ENCODE measurements at places on chromosomes 4 and X.

DNA sequence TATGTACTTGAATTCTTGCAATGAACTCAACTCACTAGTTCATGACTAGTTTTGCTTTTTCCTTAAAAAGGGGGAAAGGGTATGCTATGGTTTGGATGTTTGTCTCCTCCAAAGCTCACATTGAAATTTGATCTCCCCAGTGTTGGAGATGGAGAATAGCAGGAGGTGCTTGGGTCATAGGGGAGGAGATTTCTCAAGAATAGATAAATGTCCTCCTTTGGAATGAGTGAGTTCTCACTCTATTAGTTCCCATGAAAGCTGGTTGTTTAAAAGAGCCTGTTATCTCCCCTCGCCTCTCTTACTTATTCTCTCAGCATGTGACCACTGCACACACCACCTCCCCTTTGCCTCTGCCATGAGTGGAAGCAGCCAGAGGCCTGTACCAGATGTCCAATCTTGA, 109.4 kb upstream of the INTU start:
- DNase-seq: no peak

DNA sequence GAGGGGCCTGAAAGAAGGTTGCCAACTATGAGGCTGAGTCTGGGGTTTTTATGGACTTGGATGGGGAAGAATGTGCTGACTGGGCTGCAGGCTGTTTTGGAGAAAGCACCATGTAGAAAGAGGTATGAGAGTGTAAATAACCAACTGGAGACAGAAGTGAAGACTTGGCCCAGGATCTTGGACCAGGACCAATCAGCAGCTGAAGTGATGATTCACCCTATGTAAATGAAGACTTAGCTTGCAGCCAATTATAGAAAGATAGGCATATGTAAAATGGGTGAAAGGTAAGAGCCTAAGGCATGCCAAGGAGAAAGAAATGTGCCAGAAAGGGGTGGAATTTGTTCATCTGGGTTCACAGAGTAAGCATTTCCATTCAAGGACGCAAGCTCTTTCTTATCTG, 856.7 kb upstream of the PRKX start:
- no peak for DNase-seq

DNA sequence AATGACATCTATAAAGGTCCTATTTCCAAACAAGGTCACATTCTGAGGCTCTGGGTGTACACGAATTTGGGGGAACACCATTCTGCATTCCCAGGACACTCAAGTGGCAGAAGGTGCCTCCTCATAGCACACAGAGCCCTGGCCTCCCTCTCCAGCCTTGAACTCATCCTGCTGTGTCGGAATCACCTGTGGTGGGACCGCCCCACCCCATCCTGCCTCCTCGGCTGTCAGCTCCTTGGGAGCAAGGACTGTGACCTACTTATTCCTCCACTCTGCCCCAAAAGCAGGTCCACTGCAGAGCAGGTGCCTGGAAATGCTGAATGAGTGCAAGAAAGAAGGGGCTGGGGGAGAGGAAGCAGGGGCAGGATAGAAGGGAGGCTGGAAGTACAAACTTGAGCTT, 33.5 kb downstream of the HTRA3 start:
- no peak for DNase-seq

DNA sequence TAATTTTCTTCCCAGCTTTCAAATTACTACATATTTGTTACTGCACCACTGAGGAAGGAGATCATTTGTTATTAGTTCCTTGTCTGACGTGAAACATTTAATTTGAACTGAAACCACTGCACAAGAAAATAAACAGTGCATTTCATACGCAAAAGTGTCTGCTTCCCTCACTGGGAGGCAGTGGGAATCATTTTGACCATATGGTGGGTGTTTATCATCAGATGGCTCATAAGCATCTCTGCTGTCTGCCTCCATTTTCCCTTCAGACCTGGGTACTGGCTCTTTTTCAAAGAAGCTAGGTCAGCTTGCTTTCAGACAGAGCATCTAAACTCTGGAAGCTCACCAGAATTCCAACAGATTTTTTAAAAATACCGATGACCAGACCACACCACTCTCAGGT, 135.2 kb downstream of the PCDH19 start:
- DNase-seq: no peak

DNA sequence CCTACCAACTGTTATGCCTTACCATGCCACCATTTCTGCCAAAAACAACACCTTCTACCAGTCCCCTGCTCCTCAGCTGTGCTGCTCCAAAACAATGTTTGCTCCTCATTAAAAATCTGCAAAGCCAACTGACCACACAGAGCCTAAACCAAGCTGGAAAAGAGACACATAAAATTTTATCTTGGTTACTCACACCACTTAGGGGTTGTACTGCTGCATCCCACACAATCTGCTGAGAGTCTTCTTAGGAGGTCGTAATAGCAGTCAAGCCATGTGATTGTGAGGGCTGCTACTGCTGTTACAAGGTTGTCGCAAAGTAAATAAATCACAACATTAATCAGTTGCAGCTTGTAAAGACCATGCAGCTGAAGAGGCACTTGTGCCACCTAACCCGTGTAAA, 607.4 kb upstream of the FAM241A start:
- no peak for DNase-seq

GRCh38 chrX:44898411-44899221, 25.6 kb downstream of the KDM6A start:
- DNase-seq: no peak

DNA sequence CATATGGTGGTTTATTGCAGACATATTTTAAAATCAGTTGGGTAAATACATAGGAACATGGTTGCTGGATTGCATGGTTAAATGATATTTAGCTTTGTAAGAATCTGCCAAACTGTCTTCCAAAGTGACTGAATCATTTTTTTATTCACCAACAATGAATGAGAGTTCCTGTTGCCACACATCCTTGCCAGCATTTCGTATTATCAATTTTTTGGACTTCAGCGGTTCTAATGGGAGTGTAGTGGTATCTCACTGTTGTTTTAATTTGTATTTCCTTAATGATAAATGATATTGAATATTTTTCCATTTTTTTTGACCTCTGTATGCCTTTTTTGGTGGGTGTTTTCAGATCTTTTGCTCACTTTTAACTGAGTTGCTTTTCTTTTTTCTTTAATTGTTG, 1.4 kb upstream of the MTHFD2L start:
- DNase-seq: no peak

GRCh38 chrX:34893741-34894140, 48.9 kb upstream of the FAM47B start:
- no peak for DNase-seq

- DNase-seq: no peak
Observed at GRCh38 chrX:42678133-42678532, 99.8 kb downstream of the PPP1R2C start.

GRCh38 chrX:148380650-148381561, 119.5 kb upstream of the AFF2 start:
- DNase-seq: no peak

- no peak for DNase-seq
Observed at GRCh38 chr4:106548446-106549044, 180.0 kb upstream of the GIMD1 start.

GRCh38 chr4:42436928-42437565, 39.8 kb downstream of the SHISA3 start:
- no peak for DNase-seq

GRCh38 chr4:79980448-79980847, 92.6 kb downstream of the ANTXR2 start:
- no peak for DNase-seq

GRCh38 chr4:155795991-155796390, 37.2 kb downstream of the GUCY1B1 start:
- DNase-seq: no peak

DNA sequence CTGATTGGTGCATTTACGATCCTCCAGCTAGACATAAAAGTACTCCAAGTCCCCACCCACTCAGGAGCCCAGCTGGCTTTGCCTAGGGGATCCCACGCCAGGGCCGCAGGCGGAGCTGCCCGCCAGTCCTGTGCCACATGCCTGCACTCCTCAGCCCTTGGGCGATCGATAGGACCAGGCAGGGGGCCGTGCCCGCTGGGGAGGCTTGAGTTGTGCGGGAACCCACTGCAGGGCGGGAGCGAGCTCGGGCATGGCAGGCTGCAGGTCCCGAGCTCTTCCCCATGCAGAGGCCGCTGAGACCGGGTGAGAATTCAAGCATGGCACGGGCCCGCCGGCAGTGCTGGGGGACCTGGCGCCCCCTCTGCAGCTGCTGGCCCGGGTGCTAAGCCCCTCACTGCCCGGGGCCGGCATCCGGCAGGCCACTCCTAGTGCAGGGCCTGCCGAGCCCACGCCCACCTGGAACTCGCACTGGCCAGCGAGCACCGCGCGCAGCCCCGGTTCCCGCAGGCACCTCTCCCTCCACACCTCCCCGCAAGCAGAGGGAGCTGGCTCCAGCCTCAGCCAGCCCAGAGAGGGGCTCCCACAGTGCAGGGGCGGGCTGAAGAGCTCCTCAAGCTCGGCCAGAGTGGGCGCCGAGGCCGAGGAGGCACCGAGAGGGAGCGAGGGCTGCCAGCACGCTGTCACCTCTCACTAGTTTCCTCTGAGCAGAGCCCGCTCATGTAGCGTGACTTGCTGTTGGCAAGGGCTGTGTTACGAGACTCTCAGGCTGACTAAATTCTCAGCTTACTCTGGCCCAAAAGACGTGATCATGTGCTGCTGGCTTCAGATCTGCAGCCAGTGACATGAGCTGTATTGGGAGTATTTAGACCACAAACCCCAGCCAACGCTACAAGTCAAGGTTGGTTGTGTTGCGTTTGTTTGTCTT, 87.5 kb downstream of the TRAPPC11 start:
- no peak for DNase-seq

- DNase-seq: no peak
Observed at GRCh38 chr4:31598639-31599038, 878.5 kb downstream of the PCDH7 start.

DNA sequence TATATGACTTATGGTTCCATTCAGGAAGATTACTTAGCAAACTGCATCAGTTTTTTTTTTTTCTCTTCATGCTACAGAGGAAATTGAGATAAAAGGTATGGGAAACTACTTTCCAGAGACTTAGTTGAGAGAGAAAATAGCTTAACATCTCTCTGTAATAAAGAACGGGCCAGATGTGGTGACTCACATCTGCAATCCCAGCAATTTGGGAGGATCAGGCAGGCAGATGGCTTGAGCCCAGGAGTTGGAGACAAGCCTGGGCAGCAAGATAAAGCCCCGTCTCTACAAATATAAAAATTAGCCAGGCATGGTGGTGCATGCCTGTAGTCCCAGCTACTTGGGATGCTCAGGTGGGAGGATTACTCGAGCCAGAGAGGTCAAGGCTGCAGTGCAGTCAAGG, 271.2 kb upstream of the TENM3 start:
- no peak for DNase-seq

DNA sequence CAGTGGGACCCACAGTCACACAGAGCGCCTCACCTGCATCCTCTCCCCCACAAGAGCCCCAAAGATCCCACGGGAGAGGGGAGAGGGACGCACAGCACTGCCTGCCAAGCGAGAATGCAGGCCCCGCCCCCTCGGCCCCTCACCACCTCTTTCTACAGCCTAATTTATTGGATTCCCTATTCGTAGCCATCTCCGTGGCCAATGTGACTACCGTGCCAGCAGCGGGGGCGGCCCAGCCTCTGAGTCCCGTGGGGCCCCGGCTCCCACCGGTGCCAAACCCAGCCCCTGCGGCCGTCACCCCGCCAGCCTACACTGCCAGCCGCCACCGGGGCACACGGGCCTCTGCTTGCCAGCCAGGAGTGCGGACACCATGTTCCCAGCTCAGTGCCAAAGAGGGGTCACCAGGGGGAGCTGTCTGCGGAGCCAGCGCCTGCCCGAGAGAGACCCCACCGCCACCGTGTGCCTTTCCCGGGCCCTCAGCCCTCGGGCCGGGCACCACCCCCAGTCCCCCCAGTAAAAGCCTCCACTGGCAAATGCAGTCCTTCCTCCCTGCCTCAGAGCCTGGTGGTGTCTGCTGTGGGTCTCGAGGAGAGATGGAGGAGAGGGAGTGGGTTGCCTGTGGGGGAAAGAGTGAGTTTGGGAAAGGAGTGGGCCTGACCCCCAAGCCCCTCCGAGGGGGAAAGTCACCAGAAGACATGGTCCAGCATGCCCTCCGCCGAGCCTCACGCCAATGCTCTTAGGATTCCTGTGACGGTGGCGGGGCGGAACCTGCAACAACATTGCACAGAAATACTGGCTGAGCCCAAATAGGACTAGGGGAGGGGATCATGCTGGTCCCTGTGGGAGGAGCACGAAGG, 19.6 kb upstream of the PLXNB3 start:
- DNase-seq: no peak

GRCh38 chr4:125123570-125124109, 191.1 kb upstream of the FAT4 start:
- no peak for DNase-seq

DNA sequence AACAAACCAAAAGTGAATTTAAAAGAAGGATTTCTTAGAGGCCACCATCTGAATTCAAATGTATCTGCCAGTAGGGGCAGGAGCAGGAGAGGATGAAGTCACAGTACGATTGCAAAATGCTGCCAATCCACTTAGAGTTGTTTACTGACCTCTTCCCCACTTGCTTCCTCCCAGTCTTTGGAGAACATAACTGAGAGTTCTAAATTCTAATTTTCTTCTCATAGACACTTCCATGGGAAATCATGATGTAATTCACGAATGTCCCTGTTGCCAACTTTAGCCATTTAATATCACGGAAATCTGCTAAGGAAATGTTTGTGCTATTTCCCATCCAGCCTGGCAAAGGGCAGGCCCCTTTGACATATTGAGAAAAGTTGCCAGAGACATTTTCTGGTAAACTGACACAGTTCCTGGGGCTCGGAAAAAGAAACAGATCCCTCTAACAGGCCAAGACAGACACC, 33.6 kb upstream of the NOCT start:
- DNase-seq: no peak

DNA sequence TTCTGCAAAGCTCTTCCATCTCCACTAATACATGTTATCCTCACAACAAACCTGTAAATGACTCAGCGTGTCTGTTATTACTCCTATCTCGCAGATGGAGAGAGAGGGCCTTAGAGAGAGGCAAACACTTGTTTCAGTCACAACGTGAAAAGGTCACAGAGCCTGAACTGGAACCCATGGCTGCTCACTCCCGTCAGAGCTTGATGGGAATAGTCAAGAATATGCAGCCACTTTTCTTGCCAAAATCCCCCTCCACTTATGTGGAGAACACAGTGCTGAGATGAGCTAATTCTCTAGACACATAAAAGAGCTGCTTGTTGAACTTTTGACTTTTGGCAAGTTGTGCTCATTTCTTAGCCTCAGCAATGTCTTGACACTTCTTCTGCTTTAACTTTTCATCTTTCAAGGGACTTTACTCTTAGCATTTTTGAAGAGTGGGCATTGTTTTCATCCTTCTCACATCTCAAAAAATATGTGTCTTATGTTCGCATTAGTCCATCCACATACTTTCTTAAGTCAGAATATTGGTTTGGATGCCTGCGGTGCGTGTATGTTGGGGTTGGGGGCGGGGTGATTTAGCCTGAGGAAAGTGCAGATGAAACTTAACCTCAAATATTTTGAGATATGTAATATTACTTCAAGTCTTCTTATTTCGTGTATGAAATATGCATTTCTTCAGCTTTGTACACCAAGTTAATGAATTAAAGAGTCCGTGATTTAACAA, 69.2 kb downstream of the SYNPO2 start:
- no peak for DNase-seq

- no peak for DNase-seq
Observed at GRCh38 chr4:175290401-175290800, 372.2 kb downstream of the ADAM29 start.

GRCh38 chr4:87843936-87844335, 11.2 kb downstream of the MEPE start:
- DNase-seq: no peak

- no peak for DNase-seq
Observed at GRCh38 chrX:30228526-30228925, 1.9 kb upstream of the MAGEB3 start.

Measured in activated T-helper 1 cell treated with Interleukin-2 at 50 U/mL for 16 hours (primary cell).